ENCODE measurements at places on chromosomes 4 and X.
A peak's percentile ranks its signal among the peaks of the same experiment; 100 is the strongest.

DNA sequence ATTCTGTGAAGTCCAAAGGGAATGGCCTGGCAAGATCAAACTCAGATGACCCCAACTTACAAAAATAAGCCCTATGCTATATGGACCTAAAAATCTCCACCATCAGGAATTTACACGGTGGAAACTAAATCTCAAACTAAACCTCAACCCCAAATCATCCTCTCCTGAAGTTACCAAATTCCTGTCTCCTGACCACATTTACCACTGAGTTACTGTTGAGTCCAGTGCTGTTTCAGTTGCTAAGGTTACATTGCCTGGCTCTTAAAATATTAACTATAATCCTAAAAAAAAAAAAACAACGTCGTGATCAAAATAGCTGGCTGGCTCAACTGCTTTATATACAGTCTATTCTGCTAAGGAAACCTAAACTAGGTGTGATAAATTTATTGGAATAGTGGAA is 315.2 kb upstream of the SLIT2 start:
- DNase-seq, result no peak

- no peak for DNase-seq
Observed at GRCh38 chrX:120334151-120334550, 22.9 kb upstream of the TMEM255A start.

GRCh38 chrX:78476701-78477100 is 149.3 kb upstream of the CYSLTR1 start:
- DNase-seq, result no peak

- peak; percentile 40 for DNase-seq
Observed at GRCh38 chr4:94995684-94996394, 238.1 kb downstream of the BMPR1B start.

DNA sequence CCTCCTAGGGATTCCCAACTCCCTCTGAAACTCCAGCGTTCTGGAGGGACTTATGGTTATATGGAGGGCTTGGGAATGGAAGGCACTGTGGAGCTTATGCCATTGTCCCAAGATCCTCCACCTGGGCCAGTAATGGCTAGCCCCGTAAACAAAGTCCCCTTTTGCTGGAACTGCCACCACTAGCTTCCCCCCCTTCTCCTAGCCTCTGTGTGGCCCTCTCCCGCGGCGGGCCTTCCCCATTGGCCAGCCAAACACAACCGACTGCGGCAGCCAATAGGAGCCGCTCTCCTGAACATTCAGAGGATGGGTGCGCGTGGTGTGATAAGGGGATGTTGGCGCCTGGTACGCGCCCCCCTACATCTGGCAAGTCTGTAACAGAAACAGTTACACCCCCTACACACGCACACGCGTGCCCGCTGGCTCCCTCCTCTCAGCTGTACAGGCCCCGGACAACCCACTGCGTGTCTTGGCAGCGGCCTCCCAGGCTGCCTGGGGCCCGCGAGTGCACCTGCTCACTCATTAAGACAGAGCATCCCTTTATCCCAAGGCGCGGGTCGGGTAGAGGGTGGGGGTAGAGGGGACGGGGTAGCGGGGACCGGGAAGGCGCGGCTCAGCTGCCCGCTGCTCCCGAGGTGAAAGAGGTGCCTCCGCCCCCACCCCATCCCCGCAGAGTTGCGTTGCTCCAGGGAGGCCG is 863 bp upstream of the RAB33A start:
- peak; percentile 89 for DNase-seq

DNA sequence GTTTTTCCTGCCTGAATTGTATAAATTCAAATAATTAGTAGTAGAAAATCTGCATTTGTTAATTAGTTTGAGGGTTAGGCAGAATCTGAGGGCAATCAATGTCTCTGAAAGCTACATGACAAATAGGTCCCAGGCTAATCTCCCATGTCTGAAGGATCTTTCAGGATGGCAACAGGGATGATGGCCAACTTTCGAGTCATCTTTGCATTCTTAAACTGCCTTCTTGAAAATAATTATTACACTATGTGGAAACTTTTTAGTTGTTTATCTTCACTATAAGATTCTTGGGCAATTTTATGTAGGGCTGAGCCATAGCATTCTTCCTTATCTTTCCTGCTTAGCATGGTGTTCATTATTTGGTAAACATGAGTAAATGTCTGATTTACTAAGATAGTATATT is 490.3 kb upstream of the EPHA5 start:
- DNase-seq, result no peak

Data from midbrain (tissue), 1 donor.